ENCODE measurements at places on chromosomes 4 and X. TPM values are rescaled to one million over a fixed set of nuclear protein-coding genes. Genes with fewer than 3 reads are reported as not detected.

The MND1 gene
- 3.5 TPM for total RNA-seq

The VCX2 gene
- total RNA-seq = not detected

The CTAG1B gene
- total RNA-seq = not detected

The HSD17B13 gene
- not detected for total RNA-seq

The PCDH18 gene
- total RNA-seq = 44.6 TPM

The NHSL2 gene
- total RNA-seq = 0.87 TPM

GRCh38 chrX:13216139-13216538 is 103.7 kb downstream of the ATXN3L start:
- H3K27me3 ChIP-seq = no peaks in the 10 kb centered on the region
- H3K27ac ChIP-seq = peak overlapping the region; percentile 19
- H3K36me3 ChIP-seq = no peaks in the 10 kb centered on the region
- H3K4me1 ChIP-seq = peaks cover 39% of the 10 kb centered on the region
- no peak for DNase-seq

DNA sequence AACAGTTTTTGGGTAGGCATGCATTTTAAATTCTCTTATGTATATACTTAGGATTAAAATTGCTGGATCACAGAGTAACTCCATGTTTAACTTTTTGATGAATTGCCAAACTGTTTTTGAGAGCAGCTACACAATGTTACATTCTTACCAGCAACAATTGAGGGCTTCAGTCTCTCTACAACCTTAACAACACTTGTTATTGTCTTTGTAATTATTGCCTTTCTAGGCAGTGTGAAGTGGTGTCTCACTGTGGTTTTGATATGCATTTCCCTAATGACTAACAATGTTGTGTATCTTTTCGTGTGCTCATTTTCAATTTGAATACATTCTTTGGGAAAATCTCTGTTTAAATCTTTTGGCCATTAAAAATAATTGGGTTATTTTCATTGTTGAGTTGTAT is 17.3 kb upstream of the F11 start:
- peaks cover 3% of the 10 kb centered on the region for H3K27me3 ChIP-seq
- no peaks in the 10 kb centered on the region for H3K36me3 ChIP-seq
- no peak overlapping the region for H3K27ac ChIP-seq

DNA sequence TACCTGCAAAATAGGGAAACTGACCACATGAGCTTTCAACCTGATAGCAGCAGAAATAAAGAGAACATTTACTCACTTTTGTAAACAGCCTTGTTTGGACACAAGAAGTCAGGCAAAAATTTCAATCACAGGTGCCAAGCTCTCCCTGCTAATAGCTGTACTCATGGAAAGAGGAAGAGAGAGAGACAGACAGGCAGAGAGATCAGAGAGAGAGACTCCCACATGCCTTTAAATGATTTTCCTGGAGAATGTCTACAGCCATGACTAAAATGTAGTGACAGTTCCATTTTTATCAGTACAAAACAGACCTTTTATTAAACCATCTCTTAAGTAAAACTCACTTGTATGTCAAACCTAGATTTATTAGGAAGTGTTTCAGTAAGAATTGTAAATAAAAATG is 752.9 kb downstream of the TRAM1L1 start:
- H3K27ac ChIP-seq = no peak overlapping the region
- DNase-seq = no peak
- H3K27me3 ChIP-seq = no peaks in the 10 kb centered on the region

DNA sequence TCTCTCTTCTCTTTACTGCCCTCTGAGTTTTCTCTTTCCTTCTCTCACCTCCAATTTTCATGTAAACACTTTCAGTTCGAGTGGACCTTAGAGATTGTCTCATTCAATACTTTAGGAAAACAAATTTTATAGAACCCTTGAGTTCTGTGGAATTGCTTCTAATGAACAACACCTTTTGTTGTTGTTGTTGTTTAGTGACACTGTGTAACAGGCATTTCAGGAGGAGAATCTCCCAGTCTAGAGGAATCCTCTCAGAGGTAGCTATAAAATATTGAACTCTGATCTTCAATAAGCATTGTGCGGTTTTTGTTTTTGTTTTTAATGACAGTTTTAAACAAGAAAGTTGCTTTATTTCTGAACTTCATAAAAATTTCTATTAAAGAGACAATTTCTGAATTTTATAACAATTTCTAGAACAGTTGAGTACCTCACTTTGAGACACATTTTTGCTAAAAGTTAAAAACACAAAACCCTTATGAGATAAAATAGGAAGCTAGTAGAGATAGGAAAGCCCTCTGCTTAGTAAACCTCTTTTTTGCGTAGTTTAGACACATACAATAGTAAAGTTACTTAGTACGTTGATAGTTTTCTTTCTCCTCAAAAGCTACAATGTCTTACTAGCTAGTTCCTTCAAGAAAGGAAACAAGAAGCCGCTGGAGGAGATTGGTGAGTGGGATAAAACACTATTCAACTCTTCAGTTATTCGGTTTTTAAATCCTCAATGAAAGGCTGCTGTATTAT is 38.8 kb downstream of the CLCN3 start:
- peak overlapping the region; percentile 92 for H3K4me3 ChIP-seq
- peak overlapping the region; percentile 99 for H3K27ac ChIP-seq
- DNase-seq = no peak
- H3K4me1 ChIP-seq = peaks cover 49% of the 10 kb centered on the region
- H3K27me3 ChIP-seq = no peaks in the 10 kb centered on the region
- 0 out of 2 replicates have a peak, but pooled peaks cover 4% of the 10 kb centered on the region for H3K36me3 ChIP-seq

- no peaks in the 10 kb centered on the region for H3K27me3 ChIP-seq
- no peak for DNase-seq
- peaks cover 22% of the 10 kb centered on the region for H3K4me1 ChIP-seq
These were observed 1193.7 kb downstream of the RPA4 start for GRCh38 chrX:98077440-98077839.

- no peaks in the 10 kb centered on the region for H3K27me3 ChIP-seq
- no peaks in the 10 kb centered on the region for H3K36me3 ChIP-seq
- no peak overlapping the region for H3K4me3 ChIP-seq
- no peaks in the 10 kb centered on the region for H3K4me1 ChIP-seq
These were observed 151.7 kb upstream of the HHIP start for GRCh38 chr4:144494280-144494679.

GRCh38 chr4:147589586-147589985 is 27.6 kb upstream of the TMEM184C start:
- H3K4me1 ChIP-seq = peaks cover 44% of the 10 kb centered on the region
- H3K4me3 ChIP-seq = no peak overlapping the region
- H3K36me3 ChIP-seq = peaks cover 3% of the 10 kb centered on the region
- peak overlapping the region; percentile 9 for H3K27ac ChIP-seq

DNA sequence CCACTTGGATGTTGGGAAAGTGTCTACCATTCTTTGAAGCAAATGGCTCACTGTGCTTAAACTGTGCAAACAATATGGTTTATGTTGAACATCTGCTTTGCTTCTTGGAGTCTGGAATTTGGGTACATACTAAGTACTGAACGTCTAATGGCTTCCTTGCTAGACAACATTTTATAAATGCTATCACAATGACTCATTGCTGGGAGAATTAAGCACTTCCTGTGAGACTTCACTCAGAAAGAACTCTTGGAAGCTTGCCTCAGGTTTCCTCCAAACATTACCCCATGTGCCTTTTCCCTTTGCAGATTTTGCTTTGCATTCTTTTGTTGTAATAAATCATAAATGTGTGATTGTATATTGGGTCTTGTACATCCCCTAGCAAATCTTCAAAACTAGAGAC is 139.7 kb downstream of the PACRGL start:
- H3K27ac ChIP-seq = peak overlapping the region; percentile 75
- H3K4me3 ChIP-seq = no peak overlapping the region
- H3K4me1 ChIP-seq = peaks cover 33% of the 10 kb centered on the region
- no peaks in the 10 kb centered on the region for H3K27me3 ChIP-seq
- DNase-seq = peak; percentile 82
- H3K36me3 ChIP-seq = no peaks in the 10 kb centered on the region

DNA sequence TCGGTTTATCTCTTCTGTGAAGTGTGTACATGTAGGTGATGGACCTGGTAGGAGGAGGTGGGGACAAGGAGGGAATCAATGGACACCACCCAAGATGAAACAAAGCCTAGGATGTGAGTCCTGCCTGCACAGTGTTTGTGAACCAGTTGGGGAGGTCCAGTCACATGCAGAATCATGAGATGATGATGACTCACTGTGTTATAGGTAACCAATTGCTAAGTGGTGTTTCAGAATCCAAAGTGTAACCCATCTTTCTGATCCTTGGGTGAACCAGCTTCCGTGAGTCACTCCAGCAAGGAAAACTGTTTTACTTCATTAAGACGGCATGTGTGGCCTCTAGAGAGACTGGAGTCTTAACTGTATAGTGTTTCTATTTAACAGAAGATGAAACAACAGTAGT is 57.9 kb upstream of the HPF1 start:
- no peak for DNase-seq
- peaks cover 10% of the 10 kb centered on the region for H3K27me3 ChIP-seq
- no peak overlapping the region for H3K27ac ChIP-seq
- no peaks in the 10 kb centered on the region for H3K36me3 ChIP-seq

DNA sequence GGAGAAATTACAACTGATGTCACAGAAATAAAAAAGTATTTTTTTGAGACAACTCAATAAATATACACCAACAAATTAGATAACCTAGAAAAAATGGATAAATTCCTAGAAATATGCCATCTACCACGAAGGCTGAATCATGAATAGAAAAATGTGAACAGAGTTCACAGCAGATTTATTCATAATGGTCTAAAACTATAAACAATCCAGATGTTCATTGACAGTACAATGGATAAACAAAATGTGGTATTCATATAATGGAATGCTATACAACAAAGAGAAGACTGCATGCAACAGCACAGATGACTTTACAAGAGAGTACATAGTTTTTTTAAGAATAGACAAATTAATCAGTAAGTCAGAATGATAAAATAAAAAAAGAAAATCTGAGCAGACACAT is 55.2 kb downstream of the CLOCK start:
- peak; percentile 22 for DNase-seq
- no peaks in the 10 kb centered on the region for H3K27me3 ChIP-seq
- peaks cover 16% of the 10 kb centered on the region for H3K36me3 ChIP-seq
- peak overlapping the region; percentile 8 for H3K27ac ChIP-seq

DNA sequence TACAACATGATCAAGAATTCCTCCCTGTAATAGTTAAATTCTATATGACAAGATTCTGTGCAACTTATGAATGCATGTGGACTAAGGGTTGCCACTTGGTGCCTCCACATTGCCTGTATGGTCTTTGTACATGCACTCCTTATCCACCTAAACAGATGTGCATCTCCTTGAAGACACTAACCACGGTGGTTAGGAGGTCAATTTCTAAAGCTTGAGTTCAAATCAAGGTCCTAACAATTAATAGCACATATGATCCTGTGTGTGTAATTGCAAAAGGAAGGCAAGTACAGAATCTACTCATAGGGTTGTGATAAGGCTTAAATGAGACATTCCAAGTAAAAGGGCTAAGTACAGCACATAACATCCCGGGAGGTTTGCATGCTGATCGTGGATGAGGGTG is 1.5 kb upstream of the IL21 start:
- no peak overlapping the region for H3K27ac ChIP-seq
- peaks cover 27% of the 10 kb centered on the region for H3K27me3 ChIP-seq
- no peak overlapping the region for H3K4me3 ChIP-seq
- no peak for DNase-seq

DNA sequence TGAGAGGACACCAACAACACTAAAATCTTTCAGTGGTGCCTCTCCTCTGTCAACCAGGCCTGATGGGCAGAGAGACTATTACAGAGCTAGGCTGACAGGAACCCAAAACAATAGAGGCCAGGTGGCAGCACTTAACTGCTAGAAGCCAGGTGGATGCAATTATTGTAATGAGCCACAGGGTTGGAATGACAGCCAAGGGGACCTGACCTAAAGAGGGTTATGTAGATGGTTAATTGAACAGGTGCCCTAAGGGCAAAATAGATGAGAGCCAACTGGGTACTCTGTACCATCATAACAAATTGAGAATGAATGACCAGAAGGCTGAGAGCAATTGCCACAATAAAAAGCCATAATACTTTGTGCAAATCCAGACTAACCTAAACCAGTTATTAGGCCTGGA is 24.7 kb upstream of the FRAS1 start:
- H3K27me3 ChIP-seq = peaks cover 3% of the 10 kb centered on the region
- no peaks in the 10 kb centered on the region for H3K36me3 ChIP-seq
- H3K4me3 ChIP-seq = no peak overlapping the region
- H3K4me1 ChIP-seq = no peaks in the 10 kb centered on the region

DNA sequence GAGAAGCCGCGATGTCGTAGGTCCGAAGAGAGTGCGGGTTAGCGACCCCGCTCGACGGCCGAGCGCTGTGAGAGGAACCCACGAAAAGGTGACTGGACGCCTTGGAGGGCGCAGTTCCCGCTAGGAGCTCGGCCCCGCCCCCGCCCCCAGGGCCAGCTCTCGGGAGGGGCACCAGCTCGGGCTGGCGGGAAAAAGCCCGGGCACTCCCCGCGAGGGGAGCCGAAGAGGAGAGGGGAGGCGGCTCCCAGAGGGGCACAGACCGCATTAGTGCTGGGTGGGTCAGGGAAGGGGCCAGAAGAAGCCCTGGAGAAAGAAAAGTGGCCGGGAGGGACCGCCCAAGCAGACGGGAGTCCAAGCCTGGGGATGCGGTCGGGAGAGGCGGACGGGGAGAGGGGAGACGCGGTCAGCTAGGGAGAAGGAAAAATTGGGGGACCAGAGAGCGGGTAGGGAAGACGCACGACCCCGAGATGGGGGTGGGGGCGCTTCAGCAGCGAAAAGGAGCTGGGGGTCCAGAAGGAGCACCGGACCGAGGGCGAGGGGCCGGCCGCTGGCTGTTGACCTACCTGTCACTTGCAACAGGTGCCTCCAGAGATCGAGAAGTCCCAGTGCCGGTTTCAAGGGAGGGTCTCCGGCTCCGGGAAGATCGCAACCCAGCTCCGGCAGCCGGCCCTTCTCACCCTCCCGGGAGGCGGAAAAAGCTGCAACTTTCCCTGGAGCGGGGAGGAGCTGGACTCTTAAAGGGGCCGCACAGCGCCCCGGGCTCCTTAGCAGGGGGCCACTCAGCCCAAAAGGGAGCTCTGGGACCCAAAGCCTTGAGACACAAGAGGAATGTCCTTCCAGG is at the start of gene SYTL4:
Gene SYTL4, minus strand, starts transcription at position 681 of the 841 bp plus-strand sequence. CDS start 30,084 bp downstream, outside the sequence.
- no peaks in the 10 kb centered on the region for H3K27me3 ChIP-seq
- H3K36me3 ChIP-seq = 0 out of 2 replicates have a peak, but pooled peaks cover 4% of the 10 kb centered on the region
- H3K4me3 ChIP-seq = peak within 1 kb of the TSS; percentile 87
- no peak for DNase-seq
- H3K4me1 ChIP-seq = 0 out of 2 replicates have a peak, but pooled peaks cover 5% of the 10 kb centered on the region
- no peak within 1 kb of the TSS for H3K27ac ChIP-seq

All from HFFc6 (cell line).